ENCODE measurements at places on chromosomes 2 and 18.

DNA sequence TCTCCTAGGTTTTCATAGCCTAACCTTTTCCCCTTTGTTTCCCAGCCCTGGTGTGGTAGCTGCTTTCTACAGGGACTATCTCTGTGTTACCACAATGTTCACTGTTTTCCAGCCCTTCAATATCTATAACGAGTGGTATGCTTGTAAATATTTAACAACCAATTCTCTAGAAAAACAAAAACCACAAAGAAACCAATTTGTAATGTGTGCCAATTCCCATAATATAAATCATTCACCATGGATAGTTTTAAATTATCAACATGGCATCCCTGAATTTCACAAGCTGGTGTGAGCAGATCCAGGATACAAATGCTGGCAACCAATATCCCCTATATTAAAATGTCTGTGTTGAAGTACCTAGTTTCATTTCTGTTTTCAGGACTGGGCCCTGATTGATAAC, 207.5 kb upstream of the FBXO11 start:
- no peak for DNase-seq

- no peak for DNase-seq
Measured at GRCh38 chr2:37898448-37898847, 26.6 kb upstream of the RMDN2 start.

- no peak for DNase-seq
Measured at GRCh38 chr18:56285387-56286065, 352.9 kb downstream of the TXNL1 start.

DNA sequence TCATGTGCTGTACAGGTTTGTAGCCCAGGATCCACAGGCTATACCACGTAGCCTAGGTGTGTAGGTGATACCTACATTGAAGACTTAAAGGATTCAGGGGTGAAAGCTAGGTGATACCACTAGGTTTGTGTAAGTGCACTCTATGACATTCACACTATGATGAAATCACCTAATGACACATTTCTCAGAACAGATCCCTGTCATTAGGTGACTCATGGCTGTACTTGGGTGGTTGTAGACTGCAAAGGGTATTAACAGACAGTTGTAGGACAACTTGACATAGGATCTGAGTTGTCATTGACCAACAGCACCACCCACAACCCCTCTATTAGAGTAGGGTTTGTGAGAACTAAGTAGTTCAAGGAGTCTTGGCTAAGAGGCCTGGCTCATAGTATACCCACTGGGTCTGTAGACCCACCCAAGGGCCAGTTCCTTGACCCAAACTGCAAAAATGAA, 27.7 kb upstream of the SMCHD1 start:
- DNase-seq: no peak

DNA sequence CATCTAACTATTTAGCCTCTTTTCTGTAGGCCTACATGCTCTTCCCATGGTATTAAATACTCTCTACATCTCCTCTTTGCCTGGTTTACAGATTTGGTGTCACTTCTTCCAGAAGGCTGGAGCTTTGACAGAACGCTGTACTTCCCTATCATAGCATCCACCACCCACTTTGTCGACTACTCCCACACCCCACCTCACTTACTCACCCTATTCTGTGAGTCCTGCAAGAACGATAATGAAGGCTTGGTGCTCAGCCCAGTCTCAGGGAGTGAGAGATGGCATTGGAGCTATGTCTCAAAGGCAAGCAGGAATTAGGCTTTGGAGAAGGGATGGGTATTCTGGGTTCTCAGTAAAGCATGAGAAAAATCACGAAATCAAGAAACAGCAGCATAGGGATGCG, 20.3 kb upstream of the KDM3A start:
- DNase-seq: no peak

DNA sequence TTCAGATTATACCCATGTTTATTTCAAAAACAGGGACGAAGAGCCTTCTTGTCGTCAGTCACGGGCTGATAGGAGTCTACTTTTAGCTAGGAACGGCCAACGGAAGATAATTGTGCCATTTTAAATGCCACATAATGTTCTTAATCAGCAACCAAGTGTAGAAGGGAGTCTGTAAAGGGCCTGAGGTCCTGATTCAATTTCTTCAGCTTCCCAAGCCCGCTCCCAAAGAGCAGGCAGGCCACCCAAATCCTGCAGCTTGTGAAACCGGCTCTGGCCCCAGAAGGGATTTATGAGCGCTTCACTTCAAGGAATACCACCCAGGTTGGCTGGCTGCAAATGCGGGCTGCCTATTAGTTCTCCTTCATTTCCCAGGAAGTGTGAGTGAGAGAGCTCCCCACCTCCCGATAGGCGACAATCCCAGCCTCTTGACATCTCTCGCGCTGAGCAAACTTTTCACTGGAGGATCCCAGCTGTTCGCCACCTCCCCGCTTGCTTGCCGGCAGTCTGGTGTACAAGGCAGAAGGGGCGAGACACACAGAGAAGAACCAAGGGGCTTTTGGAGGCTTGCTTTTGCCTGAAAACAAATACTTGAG, 272.9 kb downstream of the CDH20 start:
- DNase-seq: no peak

- DNase-seq: no peak
Measured at GRCh38 chr18:76985951-76986236, 146.7 kb downstream of the MBP start.

GRCh38 chr2:143123911-143124310, 5.3 kb upstream of the ARHGAP15 start:
- DNase-seq: no peak

- DNase-seq: no peak
Measured at GRCh38 chr2:208112969-208113368, 11.4 kb downstream of the CRYGD start.

- no peak for DNase-seq
Measured at GRCh38 chr2:237689336-237690131, 62.1 kb downstream of the LRRFIP1 start.

- DNase-seq: no peak
Measured at GRCh38 chr2:236085211-236085610, 83.0 kb downstream of the GBX2 start.

GRCh38 chr2:237075749-237076599, 9.7 kb upstream of the COPS8 start:
- no peak for DNase-seq

DNA sequence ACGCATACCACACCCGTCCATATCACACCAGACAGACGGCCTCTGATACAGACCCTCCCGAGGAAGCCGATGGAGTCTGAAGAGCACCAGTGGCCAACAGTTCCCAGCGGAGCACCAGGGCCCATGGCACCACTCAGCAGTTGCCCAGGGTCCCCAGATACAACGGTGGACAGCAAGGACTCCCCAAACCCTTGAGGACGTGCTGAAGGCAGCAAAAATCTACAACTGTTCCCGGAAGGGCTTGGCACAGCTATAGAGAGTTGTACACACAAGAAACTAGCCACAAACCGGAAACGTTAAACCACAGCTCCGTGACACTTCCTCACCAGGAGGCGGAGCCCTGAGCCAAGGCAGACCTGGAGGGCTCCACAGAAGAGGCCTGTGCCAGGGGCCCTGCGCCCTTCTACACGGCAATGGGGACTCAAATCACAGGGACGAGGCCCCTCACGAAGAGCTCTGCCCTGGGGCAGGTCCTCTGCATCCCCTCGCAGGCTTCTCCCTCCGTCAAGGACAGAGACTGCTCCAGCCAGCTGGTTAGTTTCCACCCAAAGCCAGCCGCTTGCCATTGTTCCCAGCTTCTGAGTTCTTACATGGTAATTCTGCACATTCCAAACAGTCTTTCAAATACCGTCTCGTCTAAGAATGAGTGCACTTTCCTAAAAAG, 133.4 kb downstream of the HDAC4 start:
- DNase-seq: peak; percentile 81

- no peak for DNase-seq
Measured at GRCh38 chr18:6120820-6121279, 225.5 kb upstream of the TMEM200C start.

GRCh38 chr2:138831154-138831553, 51.0 kb upstream of the NXPH2 start:
- DNase-seq: no peak

DNA sequence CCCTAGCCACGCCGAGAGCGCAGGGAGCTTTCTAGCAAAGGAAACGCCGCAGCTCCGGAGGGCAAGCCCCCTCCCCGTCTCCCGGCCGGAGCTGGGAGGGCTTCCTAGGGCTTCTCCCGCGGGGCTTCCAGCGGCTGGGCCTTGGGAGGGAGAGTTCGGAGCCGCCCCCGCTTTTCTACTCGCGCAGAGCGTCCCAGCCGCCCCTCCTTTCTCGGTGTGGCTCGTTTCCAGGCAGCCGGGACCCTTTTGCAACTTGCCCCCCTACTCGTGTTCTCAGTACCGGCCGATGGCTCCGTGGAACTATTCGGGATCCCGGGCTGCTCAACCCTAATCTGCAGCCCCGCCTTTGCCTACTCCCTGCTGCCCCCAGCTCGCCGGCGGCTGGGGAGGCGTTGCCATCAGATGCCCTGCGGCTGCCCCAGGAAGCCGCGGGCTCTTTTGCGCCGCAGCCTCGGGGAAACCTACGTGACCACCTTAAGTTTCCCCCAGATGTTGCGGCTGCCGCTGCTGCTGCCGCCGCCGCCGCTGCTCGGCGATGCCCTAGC, 1.5 kb upstream of the NR4A2 start:
- DNase-seq: no peak

DNA sequence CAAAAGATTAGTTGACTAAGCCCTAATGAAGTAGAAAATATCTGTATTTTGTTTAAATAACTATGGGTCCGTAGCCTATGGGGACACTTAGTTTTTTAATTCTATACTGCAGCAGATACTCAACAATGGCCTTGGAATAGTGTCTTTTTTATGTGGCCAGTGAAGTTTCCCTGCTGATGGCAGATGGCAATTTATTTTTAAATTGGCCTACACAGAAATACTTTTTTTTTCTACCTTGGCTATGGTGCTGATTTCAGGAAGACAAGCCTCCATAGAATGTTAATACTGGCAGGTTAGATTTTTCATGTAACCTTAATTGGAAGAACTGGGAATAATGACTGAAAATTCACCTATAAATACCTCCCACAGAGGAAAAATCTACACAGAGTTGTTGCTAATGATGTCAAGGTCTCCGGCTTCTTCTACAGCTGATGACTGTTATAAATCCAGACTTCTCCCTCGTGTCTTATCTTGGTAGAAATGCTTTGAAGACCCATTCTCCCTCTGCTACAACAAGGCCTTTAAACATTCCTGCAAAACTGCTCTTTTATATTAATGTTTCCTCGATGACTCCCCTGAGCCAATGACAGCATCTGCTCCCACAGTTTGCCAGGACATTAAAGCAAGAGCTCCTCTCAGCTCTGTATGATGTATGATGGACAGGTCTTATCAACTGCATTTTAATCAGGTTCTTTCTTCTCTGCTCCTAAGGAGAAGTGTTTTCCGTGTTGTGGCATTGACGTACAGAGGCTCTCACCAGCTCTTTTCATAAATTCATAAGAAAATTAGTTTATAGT, 29.1 kb upstream of the FAM98A start:
- DNase-seq: no peak

GRCh38 chr18:58893388-58894099, 28.9 kb downstream of the ZNF532 start:
- DNase-seq: no peak

DNA sequence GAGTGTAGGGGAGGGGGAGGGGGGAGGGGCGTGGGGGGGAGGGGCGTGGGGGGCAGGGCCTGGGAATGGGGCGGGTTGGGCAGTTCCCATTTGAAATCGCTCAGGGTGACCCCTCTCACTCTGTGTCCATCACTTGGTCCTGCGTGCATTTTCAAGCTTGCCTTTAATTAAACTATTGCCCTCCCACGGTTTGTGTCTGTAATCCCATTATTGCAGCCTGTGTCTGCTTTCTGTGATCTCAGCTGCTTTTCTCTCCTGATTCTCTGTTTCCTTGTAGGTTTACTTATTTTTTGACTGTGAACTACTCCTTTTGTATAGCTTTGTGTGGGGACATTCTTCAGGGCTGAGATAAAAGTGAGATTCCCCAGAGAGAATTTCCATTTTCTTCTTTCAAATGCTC, 1.3 kb downstream of the DCDC2C start:
- no peak for DNase-seq

DNA sequence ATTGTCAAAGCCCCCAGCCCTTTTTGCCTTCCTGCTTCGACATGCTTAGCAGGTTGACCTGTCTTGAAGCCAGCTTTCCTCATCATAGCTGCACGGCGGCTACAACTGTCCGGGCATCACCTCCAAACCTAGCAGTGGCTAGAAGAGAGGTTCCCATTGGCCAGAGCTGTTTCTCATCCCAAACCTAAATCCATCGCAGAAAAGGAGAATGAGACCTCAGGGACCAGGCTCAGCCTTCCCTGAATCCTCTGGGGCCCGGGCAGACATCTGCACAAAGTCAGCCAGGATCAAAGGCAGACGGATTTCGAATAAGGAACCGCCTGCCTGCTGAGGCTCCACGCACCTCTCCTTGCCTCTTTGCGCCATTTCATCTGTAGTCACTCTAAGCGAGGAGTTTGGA, 101.7 kb upstream of the SLC66A3 start:
- no peak for DNase-seq

DNA sequence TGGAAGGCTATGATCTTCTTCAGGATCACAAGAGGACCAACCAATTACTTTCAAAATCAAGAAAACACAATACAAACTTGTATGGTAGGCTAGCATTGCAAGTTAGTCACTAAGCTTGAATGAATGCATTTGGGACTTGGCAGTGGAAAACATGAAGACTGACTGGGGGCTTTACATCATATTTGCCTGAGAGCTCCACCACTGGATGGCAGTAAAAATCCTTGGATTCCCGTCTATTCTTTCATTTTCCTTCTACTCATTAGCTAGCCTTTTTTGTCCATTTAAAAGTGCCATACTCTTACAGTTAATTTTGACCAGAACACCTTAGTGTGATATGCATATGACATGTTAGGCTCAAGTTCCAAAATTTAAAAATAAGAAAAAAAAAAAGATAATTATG, 63.5 kb upstream of the RASGRP3 start:
- no peak for DNase-seq

GRCh38 chr2:24365051-24365450, 4.7 kb upstream of the ITSN2 start:
- DNase-seq: no peak

DNA sequence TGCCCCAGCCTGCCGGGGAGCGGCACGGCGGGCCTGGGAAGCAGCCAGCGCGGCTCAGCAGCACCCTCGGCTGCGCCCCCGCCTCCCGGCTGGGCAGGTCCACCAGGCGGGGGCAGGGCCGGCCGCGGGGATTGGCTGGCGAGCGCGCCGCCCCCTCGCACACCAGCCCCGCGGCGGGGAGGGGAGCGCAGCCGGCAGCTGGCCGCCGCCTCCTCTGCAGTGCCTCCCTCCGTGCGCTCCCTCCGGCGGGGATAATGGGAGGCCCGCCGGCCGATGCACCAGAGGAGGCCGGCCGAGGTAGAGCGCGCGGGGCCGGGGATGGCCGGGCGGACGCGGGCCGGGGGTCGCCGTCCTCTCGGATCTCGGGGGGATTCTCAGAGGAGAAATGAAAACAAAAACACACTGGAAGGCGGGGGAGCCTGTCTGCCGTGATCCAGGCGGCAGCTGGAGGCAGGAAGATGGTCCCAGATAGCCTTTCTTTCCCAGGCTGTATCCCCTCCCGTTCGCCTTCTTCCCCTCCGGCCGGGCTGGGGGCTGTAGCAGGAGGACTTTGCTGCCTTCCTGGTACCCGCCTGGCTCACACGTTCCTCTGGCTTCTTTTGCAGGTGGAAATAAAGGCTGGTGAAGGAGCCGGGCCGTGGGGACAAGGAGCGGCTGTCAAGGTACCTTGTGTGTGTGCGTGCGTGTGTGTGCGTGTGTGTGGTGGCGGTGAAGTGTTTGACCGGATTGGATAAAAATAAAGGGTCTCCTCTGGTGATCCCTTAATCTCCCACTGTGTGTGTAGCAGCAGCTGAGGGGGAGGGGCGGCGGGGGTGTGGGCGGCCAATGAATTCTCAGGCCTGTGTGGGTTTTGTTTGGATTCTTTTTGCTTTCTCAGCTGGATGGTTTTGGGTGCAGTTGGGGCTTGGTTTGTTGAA, 18.1 kb downstream of the TET3 start:
- DNase-seq: no peak

- no peak for DNase-seq
Measured at GRCh38 chr2:70498054-70498453, 55.6 kb downstream of the TGFA start.

Data from KG1 (cell line).